Motor neuron (in vitro differentiated cells): ENCODE measurements at places on chromosomes 13 and 19.

- ATAC-seq: no peak
Observed at GRCh38 chr13:62653371-62653770, 1237.7 kb upstream of the PCDH20 start.

DNA sequence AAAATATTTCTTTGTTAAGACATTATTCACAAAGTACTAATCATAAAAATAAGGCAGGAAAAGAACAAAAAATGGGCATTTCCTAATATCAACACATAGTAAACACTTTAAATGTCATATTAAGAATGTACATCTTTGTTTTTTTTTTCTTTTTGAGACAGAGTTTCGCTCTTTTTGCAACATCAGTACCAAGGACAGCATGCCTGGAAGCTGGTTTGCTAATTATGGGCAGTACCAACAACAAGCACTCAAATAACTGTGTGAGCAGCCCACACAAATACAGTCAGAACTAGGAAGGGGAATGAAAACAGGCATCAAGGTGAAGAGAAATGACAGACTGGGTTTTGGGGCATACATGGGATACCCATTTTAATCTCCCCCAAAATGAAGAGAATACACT is 788.0 kb upstream of the SLITRK1 start:
- ATAC-seq: no peak

DNA sequence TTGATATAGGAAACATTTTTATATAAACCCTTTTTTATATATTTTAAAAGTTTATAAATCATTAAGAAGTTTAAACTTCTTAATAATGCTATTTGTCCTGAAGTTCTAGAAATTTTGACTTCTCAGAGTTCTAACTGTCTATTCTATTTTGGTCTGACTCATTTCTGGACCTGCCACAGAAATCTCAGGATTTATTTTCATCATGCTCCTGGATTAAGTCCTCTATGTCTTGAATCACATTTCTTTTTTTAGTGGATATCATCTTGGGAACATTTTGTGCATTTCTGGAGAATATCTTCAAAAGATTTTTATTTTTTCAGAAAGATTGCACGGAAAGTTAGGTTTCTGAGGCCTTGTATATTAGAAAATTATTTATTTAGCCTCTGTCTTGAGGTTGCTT is 289.1 kb downstream of the NDFIP2 start:
- ATAC-seq: no peak

GRCh38 chr19:29750001-29750400 is 34.9 kb upstream of the C19orf12 start:
- ATAC-seq: no peak

DNA sequence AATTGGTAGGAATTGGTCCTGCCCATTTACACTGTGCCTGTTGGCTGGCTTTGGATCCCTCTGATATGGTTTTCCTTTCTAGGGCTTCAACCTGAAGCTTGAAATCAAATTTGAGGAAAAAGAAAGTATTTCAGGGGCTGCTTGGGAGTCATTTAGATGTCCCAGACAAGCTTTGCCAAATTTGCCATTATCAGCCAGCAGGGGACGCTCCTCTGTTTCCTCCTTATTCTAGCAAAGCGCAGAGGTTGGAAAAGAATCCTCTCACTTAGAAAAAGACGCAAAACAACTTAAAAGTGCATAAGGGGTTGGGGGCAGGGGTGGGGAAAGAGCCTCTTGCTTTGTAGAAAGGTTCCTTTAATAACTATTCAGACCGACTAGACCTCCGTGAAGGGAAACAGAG is 1211.1 kb upstream of the PCDH20 start:
- no peak for ATAC-seq

GRCh38 chr13:66339214-66339613 is 890.9 kb downstream of the PCDH9 start:
- no peak for ATAC-seq

GRCh38 chr19:16383584-16384161 is 59.0 kb downstream of the KLF2 start:
- peak; percentile 7 for ATAC-seq

- ATAC-seq: no peak
Observed at GRCh38 chr13:42474954-42475353, 99.0 kb upstream of the TNFSF11 start.

DNA sequence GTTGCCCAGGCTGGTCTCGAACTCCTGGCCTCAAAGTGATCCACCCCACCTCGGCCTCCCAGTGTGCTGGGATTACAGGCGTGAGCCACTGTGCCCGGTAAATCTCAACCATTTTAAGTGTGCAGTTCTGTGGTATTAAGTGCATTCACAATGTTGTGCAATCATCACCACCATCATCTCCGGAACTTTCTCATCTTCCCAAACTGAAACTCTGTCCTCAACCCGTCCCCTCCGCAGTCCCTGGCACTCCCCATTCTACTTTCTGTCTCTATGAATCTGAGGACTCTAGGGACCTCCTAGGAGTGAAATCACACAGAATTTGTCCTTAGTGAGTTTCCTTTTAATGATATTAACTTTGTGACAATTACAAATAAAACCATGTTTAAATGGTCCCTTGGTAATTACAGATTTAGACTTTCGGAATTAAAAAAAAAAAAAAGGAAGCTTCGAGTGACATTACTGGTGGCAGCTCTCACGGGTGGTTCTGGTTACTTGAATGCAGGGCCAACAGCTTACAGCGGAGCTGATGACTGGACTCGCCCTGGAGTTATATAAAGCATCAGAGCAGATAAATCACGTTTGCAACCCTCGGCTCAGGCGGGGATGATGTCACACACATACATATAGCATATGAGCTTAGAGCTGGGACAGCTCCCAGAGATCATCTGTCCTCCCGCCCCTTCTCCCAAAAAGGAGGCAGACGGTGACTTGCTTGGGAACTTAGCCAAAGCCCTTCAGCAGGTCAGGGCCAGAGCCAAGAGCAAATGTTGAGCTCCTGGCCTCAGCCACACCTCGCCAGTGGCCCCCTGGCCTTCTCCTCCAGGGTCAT is 89.8 kb downstream of the ZNF557 start:
- ATAC-seq: peak; percentile 100

GRCh38 chr13:48431431-48431830 is 18.5 kb upstream of the LPAR6 start:
- ATAC-seq: no peak

DNA sequence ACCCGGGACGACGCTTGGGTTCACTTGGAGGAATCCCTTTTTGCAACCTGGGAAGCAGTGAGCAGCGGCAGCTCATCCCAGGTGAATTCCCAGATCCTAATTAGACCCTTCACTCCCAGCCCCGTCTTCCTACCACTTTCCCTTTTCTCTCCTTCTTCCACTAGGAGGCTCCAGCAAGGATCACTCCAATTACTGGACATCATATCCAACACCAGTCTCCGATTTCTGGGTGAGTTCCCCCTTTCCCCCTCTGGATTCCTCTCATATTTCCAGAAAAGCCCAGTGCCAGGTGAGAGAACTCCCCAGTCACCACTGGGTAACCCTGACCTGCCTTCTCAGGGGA is 17.1 kb upstream of the ZSCAN4 start:
- no peak for ATAC-seq

DNA sequence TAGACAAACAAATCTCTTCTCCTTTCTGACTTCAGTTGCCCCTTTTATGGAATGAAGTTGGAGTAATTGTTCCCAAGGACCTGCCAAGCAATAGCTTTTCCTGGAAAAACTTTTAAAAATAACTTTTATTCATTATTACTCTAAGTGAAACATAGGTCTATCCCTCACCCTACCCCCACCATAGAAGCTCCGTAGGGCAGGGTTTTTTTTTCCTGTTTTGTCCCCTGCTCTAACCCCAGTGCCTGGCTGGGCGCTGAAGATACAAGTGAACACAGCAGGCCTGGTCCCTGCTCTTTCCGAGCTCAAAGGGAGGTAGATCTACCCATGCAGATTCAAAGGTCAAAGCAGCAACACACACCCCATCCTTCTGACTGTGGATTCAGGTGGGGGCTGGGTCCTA is 8.7 kb upstream of the GNG8 start:
- no peak for ATAC-seq

GRCh38 chr19:48444129-48444935 is 1.5 kb upstream of the GRWD1 start:
- no peak for ATAC-seq

- ATAC-seq: no peak
Observed at GRCh38 chr19:6039566-6040225, 61.8 kb upstream of the RANBP3 start.

GRCh38 chr13:31895691-31896090 is 135.9 kb upstream of the FRY start:
- ATAC-seq: peak; percentile 55

DNA sequence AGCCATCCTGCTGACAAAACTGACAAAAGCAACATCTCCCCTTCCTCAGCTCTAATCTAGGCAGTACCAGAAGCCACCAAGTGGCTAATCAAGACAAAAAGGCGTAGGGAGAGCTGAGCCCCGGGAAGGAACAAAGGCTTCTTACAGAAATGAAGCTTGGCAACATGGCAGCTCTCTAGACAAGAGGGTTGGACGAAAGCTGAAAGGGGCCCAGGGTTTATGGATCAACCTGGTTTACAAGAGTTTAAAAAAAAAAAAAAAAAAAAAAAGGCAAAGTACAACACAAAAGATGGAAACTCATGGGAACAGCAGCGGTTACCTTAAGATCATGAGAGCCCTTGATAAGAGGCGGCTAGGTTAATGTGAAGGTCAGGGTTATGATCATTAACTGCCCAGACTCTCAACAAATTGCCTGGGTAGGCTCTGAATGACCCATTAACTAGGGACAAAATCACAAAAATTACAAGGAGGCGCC is 14.0 kb downstream of the ZC3H4 start:
- no peak for ATAC-seq

DNA sequence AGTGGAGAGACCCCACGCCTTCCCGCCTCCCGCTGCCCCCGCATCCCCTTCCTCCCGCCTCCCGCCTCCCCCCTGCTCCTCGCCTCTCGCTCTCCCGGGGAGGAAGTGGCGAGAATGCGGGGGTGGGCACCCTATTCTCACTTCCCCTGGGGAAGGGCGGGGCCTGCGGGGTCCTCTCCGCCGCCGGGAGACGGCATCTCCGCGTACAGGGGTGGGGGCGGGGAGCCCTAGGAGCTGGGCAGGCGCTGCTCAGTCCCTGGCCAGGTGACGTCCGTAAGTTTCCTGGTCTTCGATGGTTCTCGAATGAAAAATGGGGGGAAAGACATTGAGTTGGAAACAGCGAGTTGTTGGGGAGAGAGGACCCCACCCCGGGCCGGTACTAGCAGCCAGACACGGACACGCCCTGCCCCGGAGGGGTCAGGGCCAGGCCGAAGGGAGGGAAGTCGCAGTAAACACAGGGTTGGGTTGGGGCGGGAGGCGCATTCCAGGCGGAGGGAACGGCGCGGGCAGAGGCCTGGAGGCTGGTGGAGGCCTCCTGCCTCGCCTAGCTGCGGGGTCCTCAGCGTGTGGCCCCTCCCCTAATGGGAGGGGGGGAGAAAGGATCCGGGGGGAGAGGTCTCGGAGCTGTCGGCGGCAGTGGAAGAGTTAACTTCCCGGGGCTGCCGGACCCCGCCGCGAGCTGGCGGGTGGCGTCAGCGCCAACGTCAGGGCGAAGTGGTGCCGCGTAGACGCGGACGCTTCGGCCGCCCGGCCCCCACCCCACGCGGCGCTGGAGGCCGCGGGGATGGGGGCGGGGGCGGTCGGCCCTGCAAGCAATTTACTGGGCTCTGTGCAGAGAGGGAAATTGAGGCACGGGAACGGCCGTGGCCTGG is 10.4 kb upstream of the JUND start:
- ATAC-seq: peak; percentile 73

DNA sequence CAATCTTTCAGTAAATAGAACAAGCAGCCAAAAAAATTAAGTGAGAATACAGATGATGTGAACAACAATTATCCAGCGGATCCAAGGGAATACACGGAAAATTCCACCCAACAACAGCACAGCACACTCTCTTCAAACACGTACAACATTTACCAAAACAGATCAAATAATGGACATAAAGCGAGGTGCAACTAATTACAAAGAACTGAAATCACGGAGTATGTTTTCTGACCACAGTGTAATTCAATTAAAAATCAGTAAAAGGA is 26.2 kb downstream of the MIER2 start:
- no peak for ATAC-seq

DNA sequence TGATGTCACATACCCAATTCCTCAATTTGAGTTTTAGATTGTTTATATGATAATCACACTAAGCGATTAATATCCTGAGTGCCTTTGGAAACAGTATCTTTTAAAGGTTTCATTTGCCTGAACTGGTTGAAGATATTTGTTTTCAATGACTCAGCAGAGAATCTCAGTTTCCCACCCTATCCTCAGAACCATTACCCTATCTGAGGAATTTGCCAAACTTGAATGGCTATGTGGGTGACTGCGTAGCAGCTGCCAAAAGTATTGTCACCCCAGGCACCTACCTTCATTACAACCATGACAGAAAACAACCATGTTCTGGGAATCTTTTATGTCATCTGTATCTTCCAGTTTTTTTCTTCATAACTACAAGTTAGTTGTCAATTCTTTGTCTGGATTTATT is 440.1 kb upstream of the NBEA start:
- ATAC-seq: no peak

GRCh38 chr13:49454388-49455006 is 10.4 kb downstream of the SETDB2 start:
- no peak for ATAC-seq

- ATAC-seq: peak; percentile 93
Observed at GRCh38 chr13:26946684-26947343, 186.2 kb upstream of the GPR12 start.

GRCh38 chr19:29467824-29468401 is 57.9 kb upstream of the VSTM2B start:
- no peak for ATAC-seq

DNA sequence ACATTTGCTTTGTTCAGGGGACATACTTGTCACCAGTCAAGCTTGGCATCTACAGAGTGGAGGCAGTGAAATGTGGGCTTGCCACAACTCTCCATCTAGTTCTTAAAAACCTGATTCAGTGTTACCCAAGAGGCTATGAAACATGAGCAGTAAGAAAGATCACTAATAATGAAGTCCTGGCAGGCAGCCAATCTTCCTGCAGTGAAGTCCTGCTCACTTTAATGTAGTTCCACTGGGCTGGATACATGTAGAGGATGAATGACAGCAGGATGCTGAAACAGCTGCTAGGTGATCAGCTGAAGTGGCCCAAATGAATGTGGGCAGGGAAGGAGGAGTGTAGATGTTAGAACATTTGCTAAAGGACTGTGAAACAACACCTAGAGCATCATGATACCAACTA is 1213.1 kb downstream of the OLFM4 start:
- peak; percentile 56 for ATAC-seq

- ATAC-seq: no peak
Observed at GRCh38 chr19:41701401-41702075, 6.9 kb upstream of the CEACAM5 start.

DNA sequence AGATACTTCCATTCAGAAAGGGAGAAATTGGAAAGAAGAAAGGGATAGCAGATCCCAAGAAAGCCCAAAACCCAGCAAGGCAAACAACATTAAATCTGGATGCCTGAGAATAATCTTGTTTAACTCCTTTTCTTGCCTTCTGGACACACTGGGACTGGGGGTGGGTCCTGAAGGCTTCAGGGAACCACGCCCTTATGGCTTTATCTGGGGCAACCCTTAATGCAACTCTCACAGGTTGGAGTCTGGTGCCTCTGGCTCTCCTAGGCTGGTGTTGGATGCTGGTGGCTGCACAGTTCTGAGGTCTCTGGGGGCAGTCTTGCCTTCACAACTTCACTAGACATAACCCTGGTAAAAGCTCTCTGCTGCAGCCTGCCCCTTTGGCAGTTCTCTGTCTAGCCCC is 27.9 kb downstream of the PAN3 start:
- ATAC-seq: no peak
